Inflammatory macrophage (primary cell): ENCODE measurements at places on chromosomes 2 and 18.

GRCh38 chr2:178404368-178404767 lies 46.6 kb downstream of the PRKRA start:
- peak; percentile 3 for DNase-seq

GRCh38 chr18:39454866-39455265 lies 1889.3 kb upstream of the CELF4 start:
- DNase-seq = no peak

DNA sequence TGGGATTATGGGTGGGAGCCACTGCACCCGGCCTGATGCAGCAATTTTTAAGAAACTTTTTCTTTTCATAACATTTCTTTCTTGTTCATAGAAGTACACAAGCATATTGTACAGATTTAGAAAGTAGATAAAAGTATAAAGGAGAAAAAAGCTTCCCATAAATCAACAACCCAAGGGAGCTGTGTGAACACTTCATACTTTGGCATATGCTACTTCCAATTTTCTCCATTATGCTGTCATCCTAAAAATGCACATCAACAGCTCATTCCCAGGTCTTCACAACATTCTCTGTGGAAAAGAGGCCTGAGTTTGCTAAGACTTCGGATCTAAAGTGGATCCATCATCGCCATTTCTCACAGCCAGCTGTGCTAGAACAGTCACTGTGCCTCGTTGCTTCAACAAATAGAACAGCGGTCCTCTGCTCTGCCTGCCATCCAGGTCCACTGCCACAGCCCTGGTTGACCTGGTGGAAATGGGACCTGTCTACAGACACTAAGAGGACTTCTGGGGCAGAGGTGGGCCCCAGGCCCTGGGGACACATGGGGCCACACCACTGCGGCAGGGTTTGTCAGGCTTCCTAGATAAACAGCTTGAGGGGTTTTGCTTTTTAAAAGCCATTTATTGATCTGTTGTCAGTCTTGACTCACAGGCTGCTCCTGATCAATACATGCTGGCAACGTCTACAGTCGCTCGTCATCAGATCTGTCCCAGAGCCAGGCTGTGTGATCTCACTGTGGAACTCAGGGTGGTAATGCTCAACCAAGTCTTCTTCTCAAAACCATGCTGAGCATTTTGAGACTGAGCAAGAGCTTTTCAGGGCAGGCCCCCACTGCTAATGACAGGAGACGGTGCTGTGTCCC lies 72.7 kb upstream of the MGAT4A start:
- no peak for DNase-seq

- no peak for DNase-seq
These were observed 423.7 kb downstream of the METTL4 start for GRCh38 chr18:2147476-2148230.

DNA sequence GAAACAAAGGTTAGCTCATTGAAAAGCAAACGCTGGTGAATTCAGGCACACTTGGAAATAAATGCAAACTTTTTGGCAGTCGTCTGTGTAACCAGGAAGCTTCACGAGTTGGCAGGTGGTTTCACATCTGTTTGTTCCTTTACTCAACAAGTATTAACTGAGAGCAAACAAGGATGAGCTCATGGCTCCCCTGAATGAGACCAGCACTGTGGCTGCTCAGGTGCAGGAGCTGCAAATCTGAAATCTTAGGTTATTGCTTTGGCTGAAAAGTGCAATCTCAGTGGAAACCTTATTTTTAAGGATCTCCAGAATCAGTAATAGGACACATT lies 46.3 kb downstream of the SH3RF3 start:
- no peak for DNase-seq

GRCh38 chr2:172461591-172462372 lies 34.4 kb downstream of the ITGA6 start:
- peak; percentile 55 for DNase-seq

- peak; percentile 74 for DNase-seq
These were observed 60.9 kb downstream of the HDAC4 start for GRCh38 chr2:239339726-239340601.

- no peak for DNase-seq
These were observed 188.3 kb downstream of the FHOD3 start for GRCh38 chr18:36485772-36486171.

DNA sequence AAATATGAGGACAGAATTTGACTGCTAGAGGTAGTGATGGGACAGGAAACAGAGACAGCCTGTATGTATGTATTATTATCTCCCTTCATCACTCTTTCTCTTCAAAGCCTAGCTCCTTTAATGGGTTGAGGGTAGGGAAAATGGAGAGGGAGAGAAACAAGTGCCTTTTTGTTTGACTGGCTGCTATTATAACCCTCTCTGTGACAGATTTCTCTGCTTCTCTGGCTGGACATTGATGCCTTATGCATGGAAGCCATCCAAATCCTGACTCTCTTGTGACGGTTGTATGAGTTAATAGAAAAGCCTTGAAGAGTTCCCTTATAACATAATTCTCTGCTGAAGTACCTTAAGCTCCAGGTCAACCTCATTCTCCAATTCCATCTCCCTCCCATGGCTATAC lies 118.5 kb upstream of the COL5A2 start:
- DNase-seq = no peak

DNA sequence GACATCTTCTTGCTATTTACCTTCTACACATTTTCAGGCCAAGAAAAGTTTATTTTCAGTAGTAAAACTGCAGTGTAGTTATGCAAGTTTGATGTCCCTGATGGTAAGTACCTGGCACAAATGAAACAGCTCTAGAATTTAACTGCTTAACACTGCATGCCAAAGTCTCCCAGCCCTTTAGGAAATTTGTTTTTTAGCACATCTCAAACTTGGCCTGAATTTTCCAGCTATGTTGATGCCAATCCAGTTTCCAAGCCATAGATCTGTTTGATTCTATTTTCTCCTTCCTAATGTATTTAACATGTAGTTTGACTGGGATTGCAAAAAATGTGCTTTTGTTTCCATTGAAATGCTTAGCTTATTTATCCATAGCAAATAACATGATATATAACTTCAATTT lies 29.3 kb upstream of the ZNF385B start:
- DNase-seq = no peak

- DNase-seq = no peak
These were observed 87.9 kb downstream of the CNTNAP5 start for GRCh38 chr2:124112966-124113365.

DNA sequence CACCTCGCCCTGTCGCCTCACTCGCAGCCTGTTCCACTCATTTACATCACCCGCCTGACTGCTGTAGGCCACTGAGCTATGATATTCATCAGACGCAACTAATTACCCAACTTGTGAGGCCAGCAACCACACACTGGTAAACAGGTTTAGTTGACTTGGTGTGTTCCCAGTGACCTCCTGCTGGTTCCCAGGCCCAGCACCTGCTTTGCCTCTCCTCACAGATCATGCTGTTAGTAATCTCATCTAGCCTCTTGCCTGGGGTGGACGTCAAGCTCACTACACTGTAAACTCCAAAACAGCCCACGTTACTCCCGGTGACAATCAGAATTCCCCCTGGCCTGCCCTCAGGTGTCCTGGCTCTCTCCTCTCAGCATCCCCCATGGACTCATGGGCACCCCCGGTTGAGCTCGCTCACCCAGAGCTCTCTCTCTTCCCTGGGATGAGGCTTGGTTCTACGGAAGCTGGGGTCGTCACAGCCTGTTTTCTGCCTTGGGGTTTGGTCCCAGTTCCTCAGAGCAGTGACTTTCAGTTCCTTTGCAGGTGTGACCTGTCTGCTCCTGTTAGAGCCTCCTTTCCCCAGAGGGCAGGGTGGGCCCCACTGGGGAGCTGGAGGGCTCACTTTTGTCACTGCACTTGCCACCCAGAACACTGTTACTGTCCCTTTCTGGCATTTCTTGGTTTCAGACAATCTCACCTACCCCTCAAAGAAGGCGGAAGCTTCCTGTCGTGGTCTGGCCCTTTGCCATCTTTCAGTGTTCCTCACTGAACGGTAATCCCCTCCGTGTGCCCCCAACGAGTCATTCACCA lies 40.3 kb downstream of the INPP5D start:
- no peak for DNase-seq

DNA sequence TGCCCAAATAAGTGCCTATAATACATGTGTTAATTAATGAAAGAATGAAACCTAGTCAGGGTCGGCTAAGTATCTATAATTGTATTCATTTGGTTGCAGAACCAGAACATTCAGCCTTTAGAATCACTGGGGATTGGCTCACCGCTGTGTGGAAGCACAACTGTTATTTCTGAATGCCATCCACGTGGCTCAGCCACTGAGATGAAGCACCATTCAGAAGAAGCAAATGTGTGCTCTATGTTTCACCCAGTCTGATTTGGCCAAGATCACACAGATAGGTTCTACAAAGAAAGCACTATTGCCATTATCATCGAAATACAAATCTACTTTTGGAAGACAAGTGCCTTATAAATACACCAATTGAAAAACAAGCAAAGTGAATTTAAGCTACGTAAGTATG lies 30.6 kb upstream of the SPOPL start:
- DNase-seq = no peak

GRCh38 chr2:202494300-202495229 lies 118.4 kb downstream of the BMPR2 start:
- peak; percentile 9 for DNase-seq

DNA sequence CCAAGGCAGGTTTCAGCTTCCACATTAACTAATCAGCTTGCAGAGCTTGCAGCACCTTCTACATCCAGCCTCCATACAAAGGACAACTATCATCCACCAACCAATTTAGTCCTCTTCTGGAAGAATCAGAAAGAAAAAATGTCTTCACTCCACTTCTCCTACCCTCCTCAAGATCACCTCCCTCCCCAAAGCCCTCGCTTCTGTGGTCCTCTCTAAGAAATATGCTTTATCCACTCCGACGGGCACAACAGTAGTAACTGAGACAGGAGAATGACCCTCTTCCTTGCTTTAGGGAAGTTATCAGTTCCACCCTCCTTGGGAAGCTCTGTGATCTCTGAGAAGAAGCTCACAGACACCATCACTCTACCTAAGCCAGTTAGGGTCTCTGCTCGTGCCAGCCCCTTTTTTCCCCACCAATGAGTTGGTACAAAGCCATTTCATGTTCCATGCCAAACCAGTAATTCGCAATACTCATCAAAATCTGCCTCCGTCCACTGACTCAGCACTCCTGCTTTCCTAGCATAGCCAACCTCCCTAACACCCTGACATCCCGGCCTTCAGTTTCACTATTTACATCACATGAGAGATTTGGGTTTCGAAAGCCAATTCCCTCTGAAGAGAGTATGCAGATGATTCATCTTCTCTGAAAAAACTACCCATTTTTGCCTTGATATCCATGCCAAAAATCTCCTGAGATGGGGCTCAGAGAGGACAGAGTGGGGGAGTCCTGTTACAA lies 114.1 kb upstream of the PKDCC start:
- DNase-seq = peak; percentile 43

DNA sequence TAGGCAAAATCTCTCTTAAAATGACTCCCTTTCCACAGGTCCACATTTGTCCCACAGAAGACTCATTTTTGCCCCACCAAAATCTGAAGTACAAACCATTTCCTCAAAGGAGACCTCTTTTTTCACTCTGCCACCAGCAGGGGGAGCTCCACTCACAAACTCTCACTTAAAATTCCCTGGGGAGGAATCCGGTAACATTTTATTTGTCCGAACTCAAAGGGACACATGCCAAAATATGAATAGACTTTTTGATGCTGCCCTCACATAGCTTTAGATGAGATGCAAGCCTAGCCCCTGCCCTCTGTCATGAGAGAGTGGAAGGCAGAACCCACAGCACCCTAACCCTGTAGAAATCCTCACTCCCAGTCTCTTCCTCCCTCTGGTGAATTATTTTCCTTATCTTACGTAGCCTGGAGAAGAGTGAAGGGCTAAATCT lies 57.1 kb downstream of the RMDN2 start:
- peak; percentile 68 for DNase-seq

DNA sequence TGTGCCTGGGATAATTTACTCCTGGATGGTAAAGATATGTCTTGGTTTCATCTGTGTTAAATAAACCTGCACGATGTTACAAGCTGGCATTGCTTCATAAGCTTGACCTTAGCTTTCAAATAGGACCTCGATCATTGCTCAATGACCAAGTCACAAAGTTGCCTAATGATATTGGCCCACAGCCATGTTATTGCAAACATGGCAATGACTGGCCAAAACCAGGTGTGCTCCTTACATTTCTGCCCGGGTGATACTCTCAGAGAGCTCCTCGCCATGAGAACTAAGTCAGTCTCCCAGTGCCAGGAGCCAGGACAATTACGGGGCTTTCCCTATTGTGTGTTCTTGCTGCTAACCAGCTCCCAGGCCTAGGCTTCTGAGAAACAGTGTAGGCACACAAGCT lies 72.5 kb upstream of the CYP1B1 start:
- peak; percentile 91 for DNase-seq

- peak; percentile 20 for DNase-seq
These were observed 1.6 kb downstream of the LGALSL start for GRCh38 chr2:64455545-64455944.

DNA sequence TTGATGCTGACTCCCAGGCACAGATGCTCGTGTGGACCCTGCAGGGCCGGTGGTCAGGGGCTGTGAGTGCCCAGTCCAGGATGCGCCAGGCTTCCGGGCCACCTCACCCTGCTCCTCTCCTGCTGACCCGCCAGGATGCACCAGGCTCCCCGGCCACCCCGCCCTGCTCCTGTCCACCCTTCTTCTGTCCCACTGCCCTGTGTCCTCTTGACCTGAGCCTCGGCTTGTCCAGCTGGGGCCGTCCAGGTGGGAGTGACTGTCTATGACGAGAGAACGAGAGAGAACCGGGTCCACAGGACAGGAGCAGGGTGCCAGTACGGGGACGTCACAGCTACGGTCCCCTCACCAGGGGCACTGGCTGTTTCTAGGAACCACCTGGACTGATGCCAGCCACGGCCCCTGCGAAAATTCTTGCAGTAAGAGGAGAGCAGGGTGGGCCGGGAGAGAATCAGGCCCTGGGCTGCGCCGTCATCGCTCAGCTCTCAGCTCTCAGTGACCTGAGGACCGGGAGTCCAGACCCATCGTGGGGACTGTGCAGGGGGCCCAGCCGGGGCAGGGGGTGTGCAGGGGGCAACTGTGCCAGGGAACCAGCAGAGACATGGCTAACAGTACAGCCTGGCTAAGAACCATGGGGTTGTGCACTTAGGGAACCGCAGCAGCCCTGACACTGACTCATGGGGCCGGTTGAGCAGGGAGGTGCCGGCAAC lies 12.9 kb upstream of the NFATC1 start:
- DNase-seq = no peak

GRCh38 chr18:77455004-77455403 lies 205.4 kb downstream of the GALR1 start:
- no peak for DNase-seq

DNA sequence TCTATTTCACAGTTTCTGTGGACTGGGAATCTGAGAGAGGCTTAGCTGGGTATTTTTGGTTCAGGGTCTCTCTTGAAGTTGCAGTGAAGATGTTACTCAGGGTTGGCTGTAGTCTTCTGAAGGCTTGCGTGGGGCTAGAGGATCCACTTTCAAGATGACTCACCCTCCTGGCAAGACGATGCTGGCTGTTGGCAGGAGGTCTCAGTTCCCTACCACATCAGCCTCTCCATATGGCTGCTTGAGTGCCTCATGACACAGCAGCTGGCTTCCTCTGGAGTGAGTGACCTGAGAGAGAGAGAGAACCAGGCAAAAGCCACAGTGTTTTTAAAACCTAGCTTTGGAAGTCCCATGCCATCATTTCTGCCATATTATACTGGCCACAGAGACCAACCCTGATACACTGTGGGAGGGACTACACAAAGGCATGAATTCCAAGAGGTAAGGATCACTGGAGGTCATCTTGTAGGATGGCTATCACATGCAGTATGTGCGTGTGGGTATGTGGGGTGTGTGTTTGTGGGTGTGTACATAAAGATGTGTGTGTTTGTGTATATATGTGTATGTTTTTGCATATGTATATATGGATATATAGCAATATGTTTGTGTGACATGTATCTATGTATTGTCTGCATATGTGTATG lies 25.1 kb downstream of the DNPEP start:
- peak; percentile 89 for DNase-seq
